ENCODE measurements at places on chromosomes 3 and 15.

DNA sequence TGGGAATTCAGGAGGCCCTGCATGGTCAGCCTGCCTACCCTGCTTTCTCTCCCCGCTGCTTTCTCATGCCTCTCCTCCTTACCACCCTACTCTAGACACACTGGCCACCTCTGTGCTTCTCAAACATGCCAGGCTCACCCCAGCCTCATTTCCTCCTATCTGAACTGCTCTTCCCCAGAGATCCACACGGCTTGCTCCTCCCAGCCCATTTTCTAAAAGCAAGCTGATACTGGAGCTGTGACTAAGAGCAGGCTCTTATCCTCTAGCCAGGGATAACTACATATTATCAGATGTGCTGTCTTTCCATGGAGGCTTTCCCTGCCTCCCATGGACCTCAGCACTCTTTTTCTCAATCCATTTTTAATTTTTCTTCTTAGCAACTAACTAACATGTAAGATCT is 85.9 kb downstream of the BOC start:
- no peak for DNase-seq

- no peak for DNase-seq
Measured at GRCh38 chr3:197468866-197469382, 86.8 kb downstream of the BDH1 start.

DNA sequence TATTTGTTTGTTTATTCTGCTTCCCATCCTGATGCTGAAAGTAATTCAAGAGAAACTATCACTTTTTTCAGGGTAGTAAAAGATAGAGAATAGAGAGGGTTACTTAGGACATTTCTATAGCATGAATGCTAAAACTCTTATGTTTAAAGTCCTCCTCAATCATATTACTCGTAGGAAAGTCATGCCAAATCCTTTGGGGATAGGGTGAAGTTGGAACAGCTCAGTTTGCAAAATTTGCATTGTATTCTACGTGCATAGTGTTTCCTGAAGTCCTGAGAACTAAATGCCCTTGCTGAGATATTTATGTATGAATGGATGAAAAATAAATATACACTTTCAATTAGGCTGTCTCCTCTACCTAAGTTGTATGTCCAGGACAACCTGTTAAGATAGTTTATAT is 14.6 kb downstream of the PLSCR5 start:
- DNase-seq, result peak; percentile 2

GRCh38 chr15:74625693-74626092 is 10.1 kb downstream of the CLK3 start:
- DNase-seq, result no peak

DNA sequence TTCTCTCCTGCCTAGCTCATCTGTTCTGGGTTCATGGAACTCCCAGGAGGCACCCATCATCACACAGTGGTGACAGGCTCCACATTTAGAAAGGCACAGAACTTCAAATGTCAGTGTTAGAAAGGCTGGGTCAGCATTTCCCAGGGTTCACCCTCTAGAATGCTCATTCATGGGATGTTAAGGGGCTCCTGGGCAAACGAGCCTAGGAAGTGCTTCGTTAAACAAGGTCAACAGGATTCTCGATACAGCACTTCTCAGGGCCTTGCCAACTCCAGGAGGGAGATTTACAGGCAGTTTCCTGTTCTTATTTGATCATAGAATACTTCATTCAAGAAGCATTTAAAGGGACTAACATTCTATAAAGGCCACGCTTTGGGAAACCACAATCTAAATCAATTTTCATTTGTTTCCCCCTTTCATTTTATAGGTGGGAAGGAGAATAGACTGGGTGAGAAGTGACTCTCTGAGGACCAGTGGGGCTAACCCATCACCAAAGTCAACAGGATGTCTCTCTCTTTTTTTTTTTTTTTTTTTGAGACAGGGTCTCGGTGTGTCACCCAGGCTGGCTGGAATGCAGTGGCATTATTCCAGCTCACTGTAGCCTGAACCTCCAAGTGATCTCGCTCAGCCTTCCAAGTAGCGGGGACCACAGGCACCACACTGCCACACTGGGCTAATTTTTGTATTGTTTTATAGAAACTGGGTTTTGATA is 14.3 kb downstream of the IGDCC4 start:
- DNase-seq, result no peak

- peak; percentile 49 for DNase-seq
Measured at GRCh38 chr15:47718497-47719437, 1.5 kb downstream of the SEMA6D start.

DNA sequence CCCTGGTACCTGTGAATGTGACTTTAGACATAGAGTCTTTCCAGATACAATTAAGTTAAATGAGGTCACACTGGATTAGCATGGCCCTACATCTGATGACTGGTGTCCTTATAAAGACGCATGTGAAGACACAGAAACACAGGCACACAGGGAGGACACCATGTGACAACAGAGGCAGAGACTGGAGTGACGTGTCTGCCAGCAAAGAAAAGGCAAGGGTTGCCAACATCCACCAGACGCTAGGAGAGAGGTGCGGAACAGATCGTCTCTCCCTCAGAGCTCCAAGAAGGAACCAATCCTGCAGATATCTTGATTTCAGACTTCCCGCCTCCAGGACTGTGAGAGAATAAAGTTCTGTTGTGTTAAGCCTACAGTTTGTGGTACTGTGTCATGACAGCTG is 42.8 kb downstream of the CX3CR1 start:
- DNase-seq, result no peak

- DNase-seq, result no peak
Measured at GRCh38 chr15:88902846-88903245, 7.5 kb upstream of the HAPLN3 start.

DNA sequence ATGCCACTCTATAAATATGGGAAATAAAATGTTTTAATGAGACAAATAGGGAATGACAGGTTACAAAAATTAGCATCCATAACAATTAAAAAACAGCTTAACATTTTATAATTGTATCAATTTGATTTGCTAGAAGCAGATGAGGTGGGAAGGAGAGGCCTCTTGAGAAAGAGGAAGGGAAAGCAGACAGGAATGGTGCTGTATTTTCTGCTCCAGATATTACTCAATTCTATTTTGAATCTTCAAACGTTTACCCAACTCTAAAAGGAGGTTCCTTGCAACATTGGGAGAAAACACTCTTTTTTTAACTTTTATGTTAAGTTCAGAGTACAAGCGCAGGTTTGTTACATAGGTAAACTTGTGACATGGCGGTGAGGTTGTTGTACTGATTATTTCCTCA is 44.9 kb upstream of the ALDH1A3 start:
- no peak for DNase-seq

DNA sequence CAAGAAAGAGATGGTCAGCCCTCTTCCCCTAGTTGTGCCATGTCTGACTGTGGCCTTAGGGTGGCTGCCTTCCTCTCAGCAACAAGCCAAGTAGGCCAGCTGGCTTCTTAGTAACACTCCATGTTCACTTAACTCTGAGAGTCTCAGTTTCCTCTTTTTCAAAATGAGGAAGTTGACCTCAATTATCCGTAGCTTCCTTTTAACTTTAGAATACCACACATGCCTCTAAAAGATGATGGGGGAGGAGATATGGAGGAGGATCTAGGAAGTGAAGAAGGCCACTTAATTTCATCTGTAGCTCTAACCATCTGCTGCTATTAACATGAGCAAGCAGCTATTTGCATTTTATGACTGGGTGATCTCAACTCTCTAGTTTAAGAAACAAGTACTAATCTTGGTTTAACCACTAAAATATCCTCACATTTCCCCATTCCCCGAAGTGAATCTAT is 32.9 kb downstream of the CD200R1L start:
- DNase-seq, result no peak

DNA sequence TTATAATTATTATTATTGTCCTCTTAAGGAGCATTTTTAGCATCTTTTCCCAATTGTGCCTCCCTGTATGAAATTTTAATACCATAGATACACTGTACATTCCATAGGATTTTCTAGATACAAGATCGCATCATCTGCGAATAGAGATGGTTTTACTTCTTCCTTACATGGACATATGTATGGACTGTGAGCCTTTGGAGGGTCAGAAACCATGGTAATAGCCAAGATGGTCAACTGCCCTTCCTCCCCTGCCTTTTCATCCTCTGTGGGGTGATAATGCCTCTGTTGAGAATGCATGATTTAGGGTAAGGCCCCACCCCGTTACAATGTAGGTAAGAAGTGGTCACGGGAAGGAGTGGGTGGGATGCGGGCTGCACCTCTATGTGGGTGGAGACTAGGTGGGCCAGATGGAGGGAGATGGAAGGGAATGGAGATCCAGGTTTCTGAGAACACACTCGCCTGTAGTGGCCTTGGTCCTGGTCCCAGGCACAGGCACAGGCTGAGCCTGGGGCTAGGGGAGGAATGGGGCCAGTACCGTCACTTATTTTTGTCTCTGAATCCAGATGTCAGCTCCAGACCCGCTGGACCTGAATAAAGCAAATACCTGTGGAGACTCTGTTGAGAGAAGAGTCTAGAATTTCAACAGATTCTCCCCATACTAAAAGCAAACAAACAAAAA is 31.7 kb downstream of the GOLGA6A start:
- no peak for DNase-seq

DNA sequence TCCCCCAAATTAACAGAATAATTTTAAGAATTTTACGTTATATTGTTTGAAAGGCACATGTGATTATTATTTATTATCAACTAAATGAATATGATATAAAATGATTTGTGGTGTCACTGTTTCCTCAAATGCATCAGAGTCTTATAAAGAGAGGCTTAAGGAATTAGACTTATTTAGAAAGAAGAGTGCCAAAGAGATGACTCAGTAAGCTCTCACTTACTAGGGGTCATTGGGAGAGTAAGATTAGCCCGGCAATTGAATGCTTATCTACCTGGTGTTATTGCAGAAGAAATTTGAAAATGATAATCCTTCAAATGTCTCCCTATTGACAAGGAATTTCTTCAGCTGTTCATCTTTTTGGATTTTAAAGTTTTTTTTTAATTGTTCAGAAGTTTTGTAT is 408.7 kb downstream of the OXSM start:
- DNase-seq, result peak; percentile 1

DNA sequence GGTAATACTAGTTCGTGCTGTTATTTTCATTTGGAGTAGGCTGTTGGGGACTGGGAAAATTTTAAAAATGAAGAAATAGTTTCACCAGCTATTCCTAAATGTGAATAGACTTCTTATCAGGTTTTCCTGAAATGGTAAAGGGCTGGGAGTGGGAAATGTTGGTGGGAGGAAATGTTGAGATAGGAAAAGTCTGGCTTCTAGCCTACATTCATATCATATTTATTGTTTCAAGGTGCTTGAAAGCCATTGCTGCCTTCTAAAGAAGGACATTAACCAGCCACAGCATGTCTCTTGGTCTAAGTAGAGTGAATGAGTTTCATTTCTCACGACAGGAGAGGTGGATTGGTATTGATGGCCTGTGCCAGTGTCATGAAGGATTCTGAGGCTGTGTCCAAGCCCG is 197.1 kb upstream of the BHLHE40 start:
- DNase-seq, result no peak

- no peak for DNase-seq
Measured at GRCh38 chr15:39963786-39964185, 29.9 kb downstream of the EIF2AK4 start.

- DNase-seq, result no peak
Measured at GRCh38 chr3:10568549-10568948, 63.2 kb upstream of the ATP2B2 start.

DNA sequence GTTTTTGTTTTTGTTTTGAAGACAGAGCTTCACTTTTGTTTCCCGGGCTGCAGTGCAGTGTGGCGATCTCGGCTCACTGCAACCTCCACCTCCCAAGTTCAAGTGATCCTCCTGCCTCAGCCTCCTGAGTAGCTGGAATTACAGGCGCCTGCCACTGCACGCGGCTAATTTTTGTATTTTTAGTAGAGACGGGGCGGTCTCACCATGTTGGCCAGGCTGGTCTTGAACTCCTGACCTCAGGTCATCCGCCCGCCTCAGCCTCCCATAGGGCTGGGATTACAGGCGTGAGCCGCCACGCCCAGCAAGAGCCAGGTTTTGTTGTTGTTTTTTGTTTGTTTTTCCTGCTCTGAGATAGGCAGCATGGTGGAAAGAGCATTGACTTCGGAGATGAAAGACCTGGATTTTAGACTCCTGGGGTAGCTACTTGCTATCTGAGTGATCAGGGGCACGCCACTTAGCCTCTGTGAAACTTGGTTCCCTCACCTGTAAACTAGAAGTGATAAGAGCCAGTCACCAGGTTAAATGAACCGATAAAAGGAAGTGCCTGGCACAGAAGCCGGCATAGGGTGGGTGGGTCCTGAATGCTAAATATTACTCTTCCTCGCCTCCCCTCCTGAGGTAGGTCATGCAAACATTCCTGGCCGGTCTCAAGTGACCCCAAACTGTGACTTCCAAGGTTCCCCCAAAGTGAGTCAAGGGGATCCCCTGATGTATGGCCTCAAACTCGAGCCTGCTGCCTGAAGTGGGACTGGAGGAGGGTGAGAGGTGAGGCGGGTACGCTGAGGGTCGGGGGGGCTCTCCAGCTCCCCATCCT is 62.9 kb upstream of the MCF2L2 start:
- no peak for DNase-seq

DNA sequence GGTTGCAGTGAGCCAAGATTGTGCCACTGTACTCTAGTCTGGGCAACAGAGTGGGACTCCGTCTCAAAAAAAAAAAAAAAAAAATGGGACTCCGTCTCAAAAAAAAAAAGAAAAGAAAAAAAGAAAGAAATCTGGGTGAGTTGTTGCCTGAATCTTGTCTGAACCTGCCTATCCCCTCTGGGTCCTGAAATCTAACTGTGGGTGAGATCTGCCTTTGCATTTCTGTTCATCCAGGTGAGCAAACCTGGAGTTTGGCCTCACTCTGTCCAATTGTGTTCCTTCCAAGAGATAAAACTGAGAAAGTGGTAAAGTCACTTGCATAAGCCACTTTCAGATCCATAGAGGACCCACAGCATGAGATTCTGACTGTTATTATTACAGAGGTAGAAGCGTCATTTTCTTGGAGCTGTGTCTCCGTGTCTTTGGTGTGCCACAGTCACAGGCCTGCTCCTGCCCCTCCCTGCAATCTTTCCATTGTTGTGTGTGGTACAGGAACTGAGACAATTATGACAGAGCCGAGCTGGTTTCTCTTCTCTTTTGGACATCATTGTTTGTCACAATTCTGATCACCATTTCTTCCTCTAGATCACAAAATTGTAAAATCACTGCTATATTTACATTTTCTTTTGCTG is 235.9 kb downstream of the LPP start:
- DNase-seq, result no peak

- DNase-seq, result no peak
Measured at GRCh38 chr3:148588291-148588690, 109.4 kb upstream of the AGTR1 start.

GRCh38 chr3:34155666-34156065 is 357.2 kb downstream of the PDCD6IP start:
- no peak for DNase-seq

DNA sequence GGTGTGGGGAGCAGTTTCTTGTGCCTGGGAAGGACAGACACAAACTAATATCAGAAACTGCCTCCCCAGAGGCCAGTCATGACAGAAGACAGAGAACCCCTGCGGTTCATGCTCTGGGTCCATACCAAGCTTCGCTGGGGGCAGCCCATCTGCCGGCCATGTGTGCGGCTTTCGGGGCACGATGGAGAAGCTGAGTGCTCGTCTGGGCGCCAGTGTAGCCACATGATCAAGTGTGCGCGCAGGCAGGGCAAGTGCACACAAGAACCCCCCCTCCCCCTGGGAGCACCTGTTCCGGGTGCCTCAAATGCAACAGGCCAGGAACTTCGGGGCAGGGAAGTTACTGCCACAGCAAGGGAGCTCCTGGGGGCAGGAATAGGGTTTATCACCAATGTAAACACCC is 1.8 kb downstream of the ADAMTS17 start:
- no peak for DNase-seq
